ENCODE measurements at places on chromosomes 2 and 18. TPM values are rescaled to one million over a fixed set of nuclear protein-coding genes. Genes with fewer than 3 reads are reported as not detected.

IL1R2 gene
- not detected for polyA plus RNA-seq

DNA sequence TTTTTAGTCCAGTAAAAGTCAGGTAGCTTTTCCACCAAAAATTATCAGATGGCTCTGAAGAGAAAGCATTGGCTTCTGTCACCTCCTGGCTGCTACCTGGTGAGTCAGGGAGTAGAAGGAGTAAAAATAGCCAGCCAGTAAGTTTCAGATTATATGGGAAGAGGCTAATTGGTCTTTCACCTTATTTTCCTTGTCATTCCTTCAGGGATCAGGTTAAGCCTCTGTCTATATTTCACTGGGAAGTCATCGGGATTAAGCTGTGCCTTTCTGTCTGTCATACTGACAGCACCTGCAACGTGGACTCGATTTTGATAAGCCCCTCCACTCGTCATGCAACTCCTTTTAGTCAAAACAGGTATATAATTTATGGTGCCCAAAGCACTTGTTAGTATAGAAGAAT, 380.7 kb upstream of the CELF4 start:
- no peak for DNase-seq

NAT8 gene
- polyA plus RNA-seq: not detected

COLEC12 gene
- 0.83 TPM for polyA plus RNA-seq

DNA sequence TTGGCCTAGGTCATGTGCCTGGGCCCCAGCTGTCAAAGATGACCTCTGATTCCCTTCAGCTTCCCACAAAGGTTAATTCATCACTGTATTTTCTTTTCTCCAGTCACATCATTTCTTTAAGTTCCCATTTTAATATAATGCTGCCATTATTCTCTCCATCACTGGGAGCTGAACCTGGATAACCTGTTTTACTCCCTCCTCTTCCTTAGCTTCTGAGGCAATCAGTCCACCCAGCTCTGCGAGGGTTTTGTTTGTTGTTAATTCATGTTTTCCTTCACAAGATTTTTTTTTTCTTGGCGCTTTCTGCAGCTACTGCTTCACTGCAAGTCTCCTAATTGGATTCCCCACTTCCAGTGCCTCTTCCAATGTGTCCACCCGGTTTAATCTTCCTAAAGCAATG, 5.1 kb upstream of the EML4 start:
- DNase-seq: no peak

GNLY gene
- not detected for polyA plus RNA-seq

DNA sequence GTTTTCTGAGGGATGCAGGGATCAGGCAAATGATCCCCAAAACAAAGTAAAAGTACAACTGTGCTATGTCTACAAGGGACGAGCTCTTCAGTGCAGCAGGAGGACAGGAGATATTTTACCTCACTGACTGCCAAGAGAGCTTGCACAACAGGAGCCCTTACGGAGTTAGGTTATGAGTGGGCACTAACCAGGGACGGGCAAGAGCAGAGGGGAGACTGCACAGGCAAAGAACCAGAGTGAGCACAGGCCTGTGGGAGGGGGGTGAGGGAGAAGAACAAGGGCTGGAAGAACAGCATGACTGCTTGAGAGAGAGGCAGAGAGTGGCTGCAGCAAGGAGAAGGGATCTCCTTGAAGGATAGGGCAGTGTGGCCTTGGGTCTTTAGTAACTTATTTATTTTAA, 101.1 kb upstream of the PID1 start:
- no peak for DNase-seq

DNA sequence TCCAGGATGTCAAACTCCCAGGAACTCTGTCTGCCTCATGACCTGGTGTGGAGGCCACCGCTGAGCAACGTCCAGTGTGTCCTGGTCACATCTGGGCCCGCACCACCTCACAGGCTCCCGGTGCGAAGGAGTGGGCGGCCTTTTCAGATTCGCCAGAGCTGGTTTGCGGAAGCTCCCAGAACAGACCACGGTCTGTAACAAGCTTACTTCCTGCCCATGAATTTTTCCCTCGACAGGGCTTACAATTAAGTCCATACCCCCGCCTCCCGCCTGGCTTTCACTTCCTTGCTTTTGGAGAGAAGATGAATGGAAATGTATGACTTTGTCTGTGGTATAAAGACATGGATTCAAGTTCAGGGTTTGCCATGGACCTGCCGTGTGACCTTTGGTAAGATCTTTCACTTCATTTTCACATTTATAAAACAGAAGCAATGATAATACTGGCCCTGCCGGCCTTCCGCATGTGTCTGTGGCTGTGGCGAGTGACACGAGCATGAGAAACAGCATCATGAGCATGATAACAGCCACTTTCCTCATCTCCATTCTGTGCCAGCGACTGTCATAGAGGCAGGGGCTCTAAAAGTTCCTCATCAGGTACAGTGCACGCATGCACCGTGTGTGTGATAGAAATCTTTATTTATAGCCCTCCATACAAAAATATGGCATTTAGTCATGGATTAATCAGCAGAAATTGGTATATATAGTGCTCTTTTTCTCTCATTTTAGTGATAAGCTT, 31.0 kb upstream of the KCNF1 start:
- no peak for DNase-seq

DNA sequence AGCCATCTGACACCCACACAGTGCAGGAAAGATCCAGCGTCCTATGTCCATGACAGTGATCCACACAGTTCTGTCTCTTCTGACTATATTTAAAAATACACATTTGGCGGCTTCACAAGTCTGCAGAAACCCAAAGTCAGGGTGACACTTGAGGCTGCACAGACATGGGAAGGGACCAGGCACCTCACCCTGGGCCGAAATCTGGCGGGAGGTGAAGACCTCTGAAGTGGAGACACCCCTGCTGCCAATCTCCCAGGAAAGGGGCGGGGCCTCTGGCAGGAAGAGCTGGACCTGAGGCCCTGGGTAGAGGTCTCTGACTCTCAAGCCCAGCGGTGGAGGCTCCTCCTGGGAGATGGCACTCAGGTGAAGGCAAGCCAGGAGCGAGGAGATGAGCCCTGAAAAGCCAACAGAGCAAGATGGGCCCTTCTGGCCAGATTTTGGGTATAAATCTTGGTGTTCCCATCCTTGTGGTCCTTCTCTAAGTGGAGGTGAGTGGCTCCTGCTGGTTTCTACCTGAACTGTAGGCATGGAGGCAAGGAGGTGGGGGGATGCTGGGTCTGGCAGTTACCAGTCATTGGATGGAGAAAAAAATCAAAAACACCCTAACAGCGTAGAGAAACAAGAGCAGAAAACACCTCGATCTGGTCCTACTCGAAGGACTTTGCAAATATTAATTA, 248.4 kb downstream of the HDAC4 start:
- no peak for DNase-seq

CAPN14 gene
- polyA plus RNA-seq: 0.07 TPM

TEX44 gene
- not detected for polyA plus RNA-seq

GRCh38 chr18:44673256-44673880, 7.3 kb upstream of the SETBP1 start:
- no peak for DNase-seq

DNA sequence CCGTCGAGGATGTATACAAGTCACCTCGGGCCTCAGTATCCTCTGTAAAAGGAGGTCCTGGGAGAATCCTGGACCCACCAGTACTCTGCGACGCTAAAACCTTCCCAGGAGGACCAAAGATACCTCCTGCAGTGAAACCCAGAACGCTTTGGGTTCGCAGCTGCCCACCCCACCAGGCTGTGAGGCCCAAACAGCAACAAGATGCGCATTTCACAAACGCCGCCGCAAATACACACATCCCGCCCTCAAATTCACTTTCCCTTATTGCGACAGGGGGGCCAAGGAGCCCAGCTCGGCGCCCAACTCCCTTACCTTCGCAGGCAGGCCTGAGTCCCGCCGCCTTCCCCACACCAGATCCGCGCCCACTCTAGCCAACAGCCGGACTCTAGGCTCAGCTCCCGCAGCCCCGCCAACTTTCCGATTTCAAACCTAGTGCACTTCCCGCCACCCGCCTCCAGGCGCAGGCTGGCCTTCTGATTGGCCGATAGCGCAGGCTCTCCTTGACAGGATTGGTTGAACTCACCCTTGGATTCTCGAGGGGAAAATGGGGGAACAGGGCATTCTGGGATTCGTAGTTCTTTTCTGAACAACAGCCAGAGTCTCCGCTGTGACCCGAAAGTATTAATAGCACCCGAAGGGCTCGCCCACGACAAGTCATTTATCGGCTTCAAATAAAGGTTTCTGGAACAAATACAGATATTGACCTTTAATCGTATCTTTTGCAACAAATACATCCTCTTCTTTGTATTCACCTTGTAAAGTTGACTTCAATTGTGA, at the start of gene SPC25:
Gene SPC25, minus strand, starts transcription at position 425 of the 777 bp plus-strand sequence. CDS start 911 bp downstream, outside the sequence.
- peak; percentile 85 for DNase-seq

- DNase-seq: peak; percentile 28
Measured at GRCh38 chr2:189555232-189555631, 25.4 kb downstream of the SLC40A1 start.

GRCh38 chr18:80109676-80110078, 615 bp downstream of the ADNP2 start:
- DNase-seq: peak; percentile 31

PPP3R1 gene
- 11.0 TPM for polyA plus RNA-seq

- no peak for DNase-seq
Measured at GRCh38 chr2:128775217-128775913, 456.7 kb upstream of the HS6ST1 start.

DNA sequence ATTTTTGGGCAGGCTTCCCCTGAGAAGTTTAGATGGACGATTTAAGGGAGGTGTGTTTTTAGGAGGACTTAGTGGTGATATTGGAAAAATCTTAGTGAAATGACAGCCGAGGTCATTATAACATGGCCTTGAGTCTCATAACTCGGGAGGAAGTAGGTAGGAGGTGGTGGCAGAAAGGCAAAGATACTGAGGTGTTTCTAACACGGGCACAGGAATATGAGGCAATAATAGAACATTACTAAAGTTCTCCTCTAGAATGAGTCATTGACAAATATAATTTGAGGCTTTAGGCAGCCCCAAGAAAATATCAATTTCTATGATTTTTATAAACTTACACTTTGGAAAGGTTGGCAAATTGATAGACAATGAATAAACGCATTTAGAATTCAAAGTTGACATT, 146.1 kb upstream of the ZEB2 start:
- DNase-seq: peak; percentile 28

GRCh38 chr2:158142568-158143332, 41.1 kb downstream of the UPP2 start:
- no peak for DNase-seq

GRCh38 chr2:178514664-178515063, 34.4 kb downstream of the PLEKHA3 start:
- peak; percentile 80 for DNase-seq

DNA sequence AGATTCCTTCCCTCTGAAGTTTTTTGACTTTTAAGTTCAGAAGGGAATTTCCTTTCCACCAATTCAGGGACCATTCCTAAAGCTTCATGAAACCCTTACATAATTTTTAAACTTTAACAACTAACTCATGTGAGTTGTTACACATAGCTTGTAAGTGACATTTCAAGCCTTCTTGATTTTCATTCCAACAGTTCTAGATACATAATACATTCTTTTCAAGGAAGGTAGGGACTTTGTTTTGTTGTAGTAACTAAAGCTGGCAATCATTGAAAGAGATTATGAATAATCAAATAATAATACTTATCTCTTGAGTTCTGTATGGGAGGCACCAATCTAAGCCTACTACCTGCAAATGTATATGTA, 45.4 kb downstream of the SETBP1 start:
- no peak for DNase-seq

SLC30A3 gene
- 0.15 TPM for polyA plus RNA-seq

GRCh38 chr18:78364388-78364960, 615.1 kb upstream of the SALL3 start:
- no peak for DNase-seq

GRCh38 chr2:157442191-157442590, 1.7 kb downstream of the CYTIP start:
- no peak for DNase-seq

GRCh38 chr2:121529439-121530211, 1.1 kb upstream of the RNU4ATAC start:
- peak; percentile 40 for DNase-seq

- DNase-seq: no peak
Measured at GRCh38 chr2:85397925-85398331, 12.2 kb downstream of the CAPG start.

ESCO1 gene
- polyA plus RNA-seq: 3.1 TPM

- DNase-seq: no peak
Measured at GRCh38 chr2:98637401-98638147, 29.2 kb downstream of the UNC50 start.

DNA sequence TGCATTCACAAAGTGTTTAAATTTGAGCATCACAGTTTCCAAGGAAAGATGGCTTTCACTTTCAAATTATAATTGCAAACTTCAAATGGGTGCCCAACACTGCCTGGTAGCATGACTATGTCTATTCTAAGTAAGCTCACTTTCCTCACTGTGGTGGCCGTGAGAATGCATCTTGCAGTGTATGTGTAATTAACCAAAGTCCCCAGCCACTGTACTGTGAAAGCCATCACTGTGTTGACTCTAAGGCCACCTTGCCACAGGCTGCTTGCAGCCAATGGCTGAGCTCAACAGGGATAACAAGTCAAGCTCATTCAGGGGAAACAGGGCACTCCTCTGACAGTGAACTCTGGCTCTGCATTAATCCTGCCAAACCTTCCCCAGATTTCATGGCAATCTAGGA, 43.3 kb upstream of the LGALSL start:
- DNase-seq: no peak

GRCh38 chr2:212766921-212767320, 228.3 kb upstream of the ERBB4 start:
- DNase-seq: no peak

GRCh38 chr2:22957446-22957845, 427.5 kb upstream of the KLHL29 start:
- DNase-seq: no peak
